NCI-H1436 treated with DMSO at 0.1 percent for 48 hours (cell line): ENCODE measurements at places on chromosomes 7 and 10.

GRCh38 chr10:129870961-129871621, 93.0 kb downstream of the EBF3 start:
- DNase-seq: peak; percentile 92

- no peak for DNase-seq
Measured at GRCh38 chr10:8114741-8115617, 60.5 kb downstream of the GATA3 start.

- no peak for DNase-seq
Measured at GRCh38 chr10:26215935-26216584, 514 bp upstream of the GAD2 start.

- no peak for DNase-seq
Measured at GRCh38 chr10:95793401-95794045, 37.6 kb downstream of the ENTPD1 start.

GRCh38 chr7:74082770-74083116, 861 bp upstream of the LIMK1 start:
- DNase-seq: no peak

DNA sequence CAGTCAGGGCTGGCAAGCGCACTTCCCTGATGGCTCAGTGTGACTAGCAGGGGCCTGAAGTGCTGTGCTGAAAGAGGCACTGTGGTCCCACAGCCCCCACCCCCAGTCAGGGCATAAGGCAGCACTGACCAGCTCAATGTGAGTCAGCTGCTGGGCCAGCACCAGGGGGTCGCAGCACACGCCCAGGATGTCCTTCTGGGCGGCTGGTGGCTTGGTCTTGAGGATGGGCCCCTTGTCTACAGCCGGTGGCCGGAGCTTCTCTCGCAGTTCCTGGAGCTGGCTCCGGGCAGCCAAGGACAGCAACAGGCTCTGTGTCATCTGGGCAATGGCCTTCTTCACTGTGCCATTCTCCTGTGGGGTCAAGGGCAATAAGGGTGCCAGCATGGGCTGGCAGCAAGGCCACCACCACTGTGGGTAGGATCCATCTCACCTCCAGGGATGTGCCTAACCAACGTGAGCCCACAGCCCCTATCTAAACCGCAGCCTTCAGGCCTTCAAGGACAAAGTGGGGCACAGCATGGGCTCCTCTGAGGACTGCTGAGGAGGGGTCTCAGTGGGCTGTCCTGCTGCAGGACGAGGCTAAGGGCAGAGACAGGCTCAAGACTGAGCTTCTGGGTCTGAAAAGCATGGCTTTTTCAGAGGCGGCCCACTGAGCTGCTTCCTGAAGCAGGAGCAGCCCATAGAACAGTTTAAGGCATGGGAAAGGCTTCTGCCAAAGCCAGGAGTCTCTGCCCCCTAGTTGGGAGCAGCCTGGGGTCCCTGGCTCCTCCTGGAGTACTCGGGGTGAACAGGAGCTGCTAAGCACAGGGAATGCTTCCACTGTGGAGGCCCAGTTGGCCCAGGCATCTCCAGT, 62.5 kb downstream of the CSGALNACT2 start:
- DNase-seq: no peak

GRCh38 chr7:149558149-149558861, 60.7 kb upstream of the ZNF746 start:
- no peak for DNase-seq

- DNase-seq: no peak
Measured at GRCh38 chr10:3131098-3131497, 41.5 kb downstream of the PITRM1 start.

DNA sequence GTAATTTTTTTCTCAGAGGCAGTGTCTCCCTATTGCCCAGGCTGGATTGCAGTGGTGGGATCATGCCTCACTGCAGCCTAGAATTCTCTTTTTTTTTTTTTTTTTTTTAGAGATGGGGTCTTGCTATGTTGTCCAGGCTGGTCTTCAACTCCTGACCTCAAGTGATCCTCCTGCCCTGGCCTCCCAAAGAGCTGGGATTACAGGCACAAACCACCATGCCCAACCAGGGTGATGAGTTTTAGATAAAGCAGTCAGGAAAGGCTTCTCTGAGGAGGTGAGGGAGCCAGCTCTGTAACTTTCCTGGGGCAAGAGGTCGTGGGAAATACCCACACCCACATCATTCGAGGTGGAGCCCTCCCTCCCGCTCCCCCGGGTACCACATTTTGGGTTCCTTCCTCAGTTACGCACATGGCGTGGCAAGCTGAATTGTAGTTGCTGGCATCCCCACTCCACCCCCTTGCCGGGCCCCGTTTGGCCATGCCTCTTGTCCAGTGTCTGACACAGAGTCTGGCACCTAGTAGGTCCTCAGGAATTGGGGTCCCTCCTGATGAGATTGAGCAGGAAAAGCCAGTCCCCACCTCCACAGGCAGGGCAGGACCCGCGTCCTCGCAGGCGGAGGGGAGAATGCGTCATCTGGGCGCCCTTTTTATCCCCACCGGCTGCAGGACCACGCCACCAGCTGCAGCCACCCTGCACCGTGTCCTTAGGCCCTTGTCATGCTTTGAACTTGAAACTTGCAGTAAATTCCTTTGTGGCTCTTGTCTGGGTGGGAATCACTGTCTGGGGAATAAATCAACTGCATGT, 43.4 kb downstream of the CLIP2 start:
- no peak for DNase-seq

GRCh38 chr10:87842776-87843497, 20.4 kb downstream of the KLLN start:
- no peak for DNase-seq

- DNase-seq: no peak
Measured at GRCh38 chr10:52883996-52884871, 111.7 kb upstream of the MBL2 start.

- no peak for DNase-seq
Measured at GRCh38 chr7:88771417-88771816, 11.9 kb downstream of the ZNF804B start.

DNA sequence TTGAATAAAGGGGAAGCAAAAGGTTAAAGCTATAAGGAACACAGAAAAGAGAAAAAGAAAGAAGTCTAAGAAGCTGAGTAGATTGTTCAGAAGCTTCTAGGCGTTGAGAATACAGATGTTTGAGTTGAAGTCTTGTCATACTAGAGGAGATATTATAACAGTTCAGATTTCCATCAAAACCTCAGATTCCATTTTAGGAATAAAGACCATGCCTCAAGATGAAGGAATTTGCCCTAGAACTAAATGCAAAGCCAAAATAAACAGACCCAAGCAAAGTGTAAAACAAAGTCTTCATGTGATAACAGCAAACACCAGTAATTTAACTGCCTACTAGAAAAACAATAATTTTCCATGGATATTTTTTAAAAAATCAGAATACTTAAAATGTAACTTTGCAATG, 476.5 kb upstream of the POT1 start:
- DNase-seq: no peak

DNA sequence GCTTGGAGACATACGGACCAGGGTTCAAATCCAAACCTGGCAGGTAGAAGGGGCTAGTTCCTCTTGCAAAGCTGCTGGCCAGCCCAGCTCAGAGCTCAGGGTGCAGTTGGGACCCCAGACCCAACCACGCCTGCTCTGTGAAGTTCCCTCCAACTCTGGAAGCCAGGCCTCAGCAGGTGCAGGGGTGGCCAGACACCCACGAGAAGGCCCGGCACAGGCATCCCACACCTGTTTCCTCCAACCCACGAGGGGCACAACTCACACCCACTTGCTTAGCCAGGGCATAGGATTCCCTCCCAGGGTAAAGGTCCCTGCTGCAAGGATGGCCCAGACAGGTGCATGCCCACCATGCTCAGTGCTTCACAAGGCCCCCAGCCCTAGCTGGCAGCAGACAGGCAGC, 262.4 kb downstream of the GRID1 start:
- DNase-seq: no peak

DNA sequence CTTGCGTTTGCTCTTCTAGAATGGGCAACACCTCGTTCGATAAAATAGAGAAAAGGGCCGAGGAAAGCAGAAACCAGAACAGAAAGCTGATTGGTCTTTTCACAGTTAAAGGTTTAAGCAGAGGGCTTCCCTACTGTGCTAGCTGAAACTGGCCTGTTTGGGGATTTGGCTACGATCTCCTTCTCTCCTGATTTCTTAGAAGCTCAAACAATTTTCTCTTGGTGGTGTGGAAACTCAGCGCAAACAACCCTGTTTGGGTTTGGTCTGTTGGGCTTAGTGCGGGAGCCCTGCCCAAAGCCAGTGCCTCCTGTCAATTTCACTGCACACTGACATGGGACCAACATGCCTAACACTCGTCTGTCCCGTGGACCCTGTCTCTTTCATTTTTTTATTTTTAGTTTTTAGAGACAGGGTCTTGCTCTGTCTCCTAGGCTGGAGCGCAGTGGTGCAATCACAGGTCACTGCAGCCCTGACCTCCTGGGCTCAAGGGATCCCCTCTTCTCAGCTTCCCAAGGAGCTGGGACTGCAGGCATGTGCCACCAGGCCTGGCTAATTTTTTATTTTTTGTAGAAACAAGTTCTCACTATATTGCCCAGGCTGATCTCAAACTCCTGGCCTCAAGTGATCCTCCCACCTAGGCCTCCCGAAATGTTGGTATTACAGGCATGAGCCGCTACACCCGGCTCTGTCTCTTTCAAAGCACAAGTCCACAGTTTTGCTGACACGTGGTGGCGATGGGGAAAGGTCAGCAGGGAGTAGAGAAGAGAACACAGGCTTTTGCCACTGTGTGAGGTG, 16.5 kb upstream of the BNIP3 start:
- no peak for DNase-seq

- DNase-seq: no peak
Measured at GRCh38 chr7:131969560-131969959, 413.1 kb upstream of the PODXL start.

- no peak for DNase-seq
Measured at GRCh38 chr7:96304573-96304972, 17.3 kb downstream of the SLC25A13 start.

DNA sequence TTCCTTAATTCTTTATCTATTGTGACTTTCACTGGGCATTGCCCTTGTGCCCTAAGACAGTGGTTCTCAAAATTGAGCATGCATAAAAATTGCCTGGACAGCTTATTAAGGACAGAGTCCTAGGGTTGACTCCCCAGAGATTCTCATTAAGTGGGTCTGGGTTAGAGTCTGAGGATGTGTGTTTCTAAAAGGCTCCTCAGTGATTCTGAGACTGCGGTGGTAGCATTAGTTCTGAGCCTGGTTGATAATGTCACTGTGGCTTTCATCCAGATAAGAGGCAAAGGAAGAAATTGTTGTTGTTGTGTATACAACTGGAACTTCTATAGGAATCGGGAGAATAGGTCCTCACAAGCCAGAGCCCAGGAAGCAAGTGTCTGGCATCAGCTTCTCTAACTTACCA, 1.3 kb downstream of the IFIT2 start:
- DNase-seq: no peak

GRCh38 chr10:526651-527312, 162.7 kb downstream of the DIP2C start:
- DNase-seq: no peak

GRCh38 chr7:134856091-134856490, 76.7 kb downstream of the CALD1 start:
- no peak for DNase-seq

DNA sequence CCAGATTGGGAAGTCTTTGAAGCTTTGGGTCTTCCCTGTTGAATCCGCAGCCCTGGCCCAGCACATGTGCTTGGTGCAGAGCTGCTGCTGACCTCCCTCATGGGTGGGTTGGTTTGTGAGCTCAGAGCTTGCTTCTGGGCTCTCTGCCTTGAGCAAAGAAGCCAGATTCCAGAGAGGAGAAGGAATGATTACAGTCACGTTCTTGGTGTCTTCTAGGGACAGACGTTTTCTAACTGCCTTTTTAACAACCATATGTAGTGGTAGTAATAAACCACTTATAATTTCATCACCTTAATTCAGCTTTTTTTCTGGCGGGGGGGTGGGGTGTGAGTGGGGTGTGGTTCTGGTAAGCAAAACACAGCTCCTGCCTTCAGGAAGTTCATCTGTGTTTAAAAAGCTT, 39.5 kb downstream of the LRMDA start:
- no peak for DNase-seq

DNA sequence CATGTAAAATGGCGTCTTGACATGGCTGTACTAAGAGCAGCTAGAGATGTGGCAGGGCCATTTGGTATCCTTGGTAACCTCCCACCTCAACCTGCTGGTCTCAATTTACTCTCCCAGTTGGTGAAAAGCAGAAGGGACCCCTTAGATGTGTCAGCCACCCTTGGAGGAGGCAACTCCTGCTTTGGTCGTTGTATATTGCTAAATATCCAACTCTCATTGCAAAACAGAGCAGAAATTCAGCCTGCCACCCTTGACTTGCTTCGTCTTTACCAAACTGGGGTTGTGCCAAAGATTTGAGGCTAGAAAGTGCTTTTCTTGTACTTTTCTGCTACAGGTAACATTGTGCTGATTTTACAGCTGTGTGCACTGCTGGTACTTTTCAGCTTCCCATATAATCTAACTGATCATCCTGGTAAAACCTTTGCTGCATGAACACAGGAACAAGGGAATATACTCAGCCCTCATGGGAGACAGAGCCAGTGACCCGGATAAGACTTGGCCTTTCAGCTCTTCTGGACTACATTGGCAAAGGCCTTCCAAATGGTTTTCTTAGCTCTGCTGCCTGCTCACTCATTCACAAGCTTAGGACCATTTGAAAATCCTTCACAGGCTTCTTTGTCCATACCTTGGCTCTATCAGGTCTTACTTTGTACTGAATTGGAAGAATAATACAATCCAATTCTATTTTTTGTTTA, 2.2 kb upstream of the VSTM4 start:
- DNase-seq: no peak

- DNase-seq: no peak
Measured at GRCh38 chr10:34696423-34696822, 118.7 kb downstream of the PARD3 start.

DNA sequence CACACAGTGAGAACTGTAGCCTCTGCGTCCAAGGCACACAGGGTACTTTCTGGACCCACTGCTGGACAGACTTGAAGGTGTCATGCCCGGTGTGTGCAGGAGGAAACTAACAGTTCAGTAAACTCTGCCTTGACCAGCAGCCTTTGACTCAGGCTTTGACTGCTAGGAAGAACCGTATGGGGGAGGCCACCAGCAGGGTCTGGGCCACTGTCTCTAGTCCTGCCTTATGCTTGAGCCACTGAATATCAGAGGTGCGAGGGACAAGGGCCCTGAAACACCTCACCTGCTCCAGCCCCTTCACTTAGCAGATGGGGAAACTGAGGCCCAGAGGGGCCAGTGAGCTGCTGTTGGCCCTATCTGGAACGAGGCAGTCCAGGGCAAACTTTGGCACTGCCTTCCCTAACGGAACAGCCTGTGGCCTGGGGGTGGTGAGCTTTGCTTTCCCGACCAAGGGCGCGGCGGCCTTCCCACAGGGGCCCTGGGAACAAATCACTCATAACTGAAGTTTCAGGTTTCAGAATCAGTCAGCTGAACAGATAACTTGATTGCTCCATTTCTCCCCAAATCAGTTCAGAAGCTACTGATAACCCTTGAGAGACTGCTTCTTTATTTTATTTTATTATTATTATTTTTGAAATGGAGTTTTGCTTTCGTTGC, 130.0 kb downstream of the FAM53B start:
- no peak for DNase-seq

GRCh38 chr10:17085011-17085725, 44.4 kb downstream of the CUBN start:
- no peak for DNase-seq

- DNase-seq: no peak
Measured at GRCh38 chr10:114684084-114684821, 26.2 kb upstream of the ABLIM1 start.

GRCh38 chr7:151292850-151293249, 44.4 kb upstream of the SMARCD3 start:
- DNase-seq: no peak
